Hippocampal formation (tissue), 2 donors: ENCODE measurements at places on chromosomes 11 and 22.

DNA sequence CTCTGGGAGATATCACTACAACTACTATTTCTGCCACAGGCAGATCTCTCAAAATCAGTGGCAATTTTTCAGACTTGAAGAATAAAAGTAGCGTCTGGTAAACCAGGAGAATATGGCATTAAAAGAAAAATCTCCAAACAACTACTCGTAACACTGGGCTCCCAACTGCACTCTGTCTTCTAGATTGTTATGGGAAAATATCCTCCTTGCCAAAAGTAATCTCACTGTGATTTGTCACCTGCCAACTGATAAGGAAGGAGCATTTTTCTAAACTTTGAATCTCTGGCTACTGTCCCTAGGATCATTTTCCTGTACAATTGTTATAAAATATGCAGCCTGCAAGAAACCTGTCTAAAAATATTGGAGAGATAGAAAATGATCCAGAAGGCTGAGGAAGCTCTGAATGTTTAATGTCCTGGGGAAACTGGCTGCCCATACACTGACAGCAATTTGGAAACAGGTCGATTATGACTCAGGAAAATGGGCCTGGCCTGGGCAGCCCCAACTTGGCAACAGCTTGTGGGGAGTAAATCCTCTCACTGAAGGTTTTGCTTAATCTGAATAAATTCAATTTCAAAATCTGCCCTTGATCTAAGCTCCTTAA, 90.5 kb upstream of the DBX1 start:
- no peak for DNase-seq

DNA sequence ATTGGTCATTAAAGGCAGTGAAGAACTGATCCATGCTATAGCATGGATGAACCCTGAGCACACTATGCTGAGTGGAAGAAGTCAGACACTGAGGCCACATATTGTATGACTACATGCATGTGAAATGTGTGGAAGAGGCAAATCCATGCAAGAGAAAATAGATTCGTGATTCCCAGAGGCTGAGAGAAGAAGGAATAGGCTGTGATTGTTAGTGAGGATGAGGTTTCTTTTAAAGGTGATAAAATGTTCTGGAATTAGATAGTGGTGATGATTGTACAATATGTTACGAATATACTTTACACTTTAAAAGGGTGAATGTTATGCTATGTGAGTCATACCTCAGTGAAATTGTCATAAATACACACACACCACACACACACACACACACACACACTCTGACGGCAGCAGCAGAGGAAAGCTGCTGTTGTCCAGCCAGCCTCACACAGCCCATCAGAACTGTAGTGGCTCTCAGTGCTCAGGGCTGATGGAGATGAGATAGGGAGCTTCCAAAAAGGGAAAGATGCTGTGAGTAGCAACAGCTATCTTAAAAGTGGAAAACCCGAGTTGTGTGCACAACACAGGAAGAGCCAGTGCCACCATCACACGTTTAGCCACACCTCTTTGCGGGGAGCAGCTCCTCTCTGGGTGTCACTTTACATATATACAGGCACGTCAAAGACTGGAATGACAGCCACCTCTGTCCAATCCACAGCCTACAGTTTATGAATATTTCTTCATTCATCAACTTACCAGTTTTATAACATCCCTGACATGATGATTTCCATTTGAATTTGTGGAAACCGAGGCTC, 153.0 kb downstream of the SPATA19 start:
- DNase-seq, result no peak

GRCh38 chr22:45918459-45919370, 58.2 kb downstream of the WNT7B start:
- DNase-seq, result no peak

DNA sequence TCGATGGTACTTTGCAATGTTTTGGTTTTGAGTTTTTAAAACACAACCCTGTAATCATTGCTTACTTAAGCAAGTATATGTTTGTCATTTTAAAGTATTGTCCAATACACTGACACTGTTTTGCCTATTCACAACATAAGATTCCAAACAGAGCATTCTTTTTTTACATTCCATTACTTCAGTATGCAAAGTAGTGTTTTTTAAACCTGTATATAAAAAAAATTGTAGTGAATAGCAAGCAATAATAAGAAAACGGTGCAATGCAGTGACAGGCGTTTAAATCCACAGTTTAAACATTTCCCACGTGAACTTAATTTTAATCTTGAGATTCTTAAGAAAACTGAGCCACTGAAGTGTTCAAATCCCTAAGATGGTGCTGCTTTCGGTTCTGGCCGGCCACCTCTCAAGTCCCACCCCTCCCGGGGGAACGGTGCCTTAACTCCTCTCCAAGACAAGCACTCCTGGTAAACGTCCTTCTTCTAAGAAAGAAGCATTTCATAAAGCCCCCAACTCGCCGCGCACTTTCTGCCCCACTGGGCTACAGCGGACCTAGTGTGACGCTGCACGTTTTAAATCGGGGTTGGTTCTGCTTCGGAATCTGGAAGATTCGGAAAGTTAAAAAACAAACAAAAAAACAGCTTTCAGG, 2.9 kb downstream of the PGR start:
- no peak for DNase-seq

DNA sequence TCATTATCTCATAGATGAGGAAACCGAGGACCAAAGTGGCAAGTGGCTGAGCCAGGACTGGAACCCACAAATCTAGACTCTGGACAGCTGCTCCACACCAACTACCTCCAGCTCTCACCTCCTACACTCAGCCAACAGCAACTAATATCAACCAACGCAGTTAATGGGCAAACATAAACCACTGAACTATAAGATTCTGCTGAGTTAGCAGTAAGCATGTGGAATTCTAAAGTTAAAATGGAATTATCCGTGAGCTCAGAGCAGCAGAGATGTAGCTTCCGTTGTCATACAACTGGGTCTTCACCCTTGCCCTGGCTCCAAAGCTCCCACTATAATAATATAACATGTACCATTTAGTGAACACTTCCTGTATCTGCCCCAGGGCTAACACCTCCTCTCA, 27.1 kb downstream of the FAM227A start:
- DNase-seq, result no peak

GRCh38 chr11:78203184-78203583, 14.5 kb downstream of the USP35 start:
- no peak for DNase-seq

- no peak for DNase-seq
Observed at GRCh38 chr11:134071766-134072402, 3.0 kb downstream of the JAM3 start.

DNA sequence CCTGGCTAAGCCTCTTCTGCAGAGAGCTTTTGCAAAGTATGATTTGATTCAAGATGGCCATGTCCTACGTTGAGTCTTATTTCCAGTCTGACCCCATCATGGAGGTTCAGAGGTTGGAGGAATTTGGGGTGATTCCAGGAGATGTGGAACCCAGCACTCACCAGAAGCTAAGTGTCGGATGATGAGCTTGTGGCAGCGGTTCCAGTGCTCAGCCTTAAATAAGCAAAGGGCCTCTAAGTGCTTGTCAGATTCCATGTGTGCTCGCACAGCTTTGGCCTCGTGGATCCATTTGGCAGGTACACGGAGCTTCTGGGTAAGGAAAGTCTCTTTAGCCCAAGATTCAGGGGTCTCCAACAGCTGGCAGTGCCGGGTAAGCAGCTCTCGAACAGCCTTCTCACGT, 11.9 kb upstream of the CHRNA10 start:
- DNase-seq, result no peak

DNA sequence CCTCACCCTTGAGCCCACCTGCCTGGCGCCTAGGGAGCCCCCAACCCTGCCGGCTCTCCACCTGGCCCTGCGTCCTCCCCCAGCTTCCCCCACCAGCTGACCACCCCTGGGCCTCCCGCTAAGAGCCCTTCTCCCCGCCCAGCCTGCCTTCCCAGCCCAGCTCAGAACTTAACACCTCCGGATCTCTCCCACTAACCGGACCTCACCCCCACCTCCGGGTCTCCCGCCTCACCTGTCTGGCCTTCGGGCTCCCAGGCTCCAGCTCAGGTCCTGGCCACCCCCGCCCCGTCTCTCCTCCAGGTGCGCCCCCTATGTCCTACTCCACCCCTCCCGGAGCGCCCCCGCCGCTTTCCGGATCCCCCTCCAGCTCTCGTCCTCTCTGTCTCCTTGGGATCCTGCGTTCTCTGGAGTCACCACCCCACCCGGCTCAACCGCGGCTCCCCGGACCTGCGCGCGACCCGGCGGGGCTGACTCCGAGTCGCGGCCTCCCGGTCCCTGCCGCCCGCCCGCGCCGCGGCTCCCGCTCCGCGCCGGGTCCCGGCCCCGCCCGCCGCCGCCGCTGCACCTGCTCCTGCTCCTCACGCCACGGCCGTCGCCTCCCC, at the start of gene KCNJ11:
Gene KCNJ11 (minus strand): TSS at position 51 of the 602 bp plus-strand sequence. CDS start 568 bp downstream, outside the sequence.
- DNase-seq, result no peak

GRCh38 chr11:126140926-126141280, 70.5 kb downstream of the RPUSD4 start:
- DNase-seq, result no peak

DNA sequence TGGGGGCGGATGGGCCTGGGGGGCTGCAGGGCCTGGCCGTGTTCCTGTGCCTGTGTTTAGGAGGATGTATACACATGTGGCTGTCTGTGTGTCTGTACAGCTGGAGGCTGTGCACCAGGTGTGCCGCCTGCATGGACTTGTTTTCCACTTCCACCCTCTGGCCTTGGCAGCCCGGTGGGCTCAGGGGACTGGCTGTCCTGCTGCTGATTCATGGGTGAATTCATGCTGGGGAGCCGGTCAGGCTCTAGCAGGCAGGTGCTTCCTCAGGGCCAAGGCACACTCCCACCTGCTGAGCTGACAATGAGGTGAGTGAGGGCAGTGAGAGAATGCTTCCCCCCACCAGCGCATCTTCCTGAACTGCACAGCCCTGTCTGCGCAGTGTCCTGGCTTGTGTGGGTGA, 88.4 kb downstream of the CCDC81 start:
- no peak for DNase-seq

DNA sequence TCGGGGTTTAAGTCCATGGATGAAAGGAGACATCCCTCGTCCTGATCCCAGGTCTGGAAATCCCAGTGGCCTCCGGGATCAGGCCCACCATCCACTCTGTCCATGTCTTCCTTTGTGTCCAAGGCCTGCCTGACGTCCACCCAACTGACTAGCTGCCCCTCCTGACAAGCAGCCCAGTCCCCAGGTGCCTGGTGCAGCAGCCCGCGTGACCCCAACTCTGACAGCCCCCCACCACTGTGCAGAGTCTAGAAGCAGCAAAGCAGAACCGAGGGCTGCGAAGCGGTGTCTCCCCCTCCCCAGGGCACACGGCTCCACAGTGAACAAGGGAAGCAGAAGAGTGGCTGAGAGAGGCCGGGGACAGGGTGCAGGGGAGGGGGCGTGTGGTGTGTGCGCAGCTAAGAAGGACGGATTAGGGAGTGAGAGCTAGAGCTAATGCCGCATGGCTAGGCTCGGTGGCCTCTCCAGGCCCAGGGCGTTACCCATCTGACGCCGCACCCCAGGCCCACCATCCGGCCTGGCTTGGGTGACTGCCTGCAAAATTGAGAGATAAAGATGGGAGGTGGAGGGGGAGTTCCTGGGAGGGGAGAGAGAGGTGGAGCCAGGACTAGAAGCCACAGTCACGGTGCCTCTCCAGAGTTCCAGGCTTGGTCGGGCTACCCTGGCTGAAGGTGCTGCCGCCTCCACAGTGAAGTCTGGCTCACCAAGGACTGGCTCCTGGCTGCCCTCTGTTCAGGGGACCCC, 16.6 kb upstream of the BAIAP2L2 start:
- no peak for DNase-seq

- no peak for DNase-seq
Observed at GRCh38 chr22:35967046-35967397, 61.6 kb downstream of the RBFOX2 start.

DNA sequence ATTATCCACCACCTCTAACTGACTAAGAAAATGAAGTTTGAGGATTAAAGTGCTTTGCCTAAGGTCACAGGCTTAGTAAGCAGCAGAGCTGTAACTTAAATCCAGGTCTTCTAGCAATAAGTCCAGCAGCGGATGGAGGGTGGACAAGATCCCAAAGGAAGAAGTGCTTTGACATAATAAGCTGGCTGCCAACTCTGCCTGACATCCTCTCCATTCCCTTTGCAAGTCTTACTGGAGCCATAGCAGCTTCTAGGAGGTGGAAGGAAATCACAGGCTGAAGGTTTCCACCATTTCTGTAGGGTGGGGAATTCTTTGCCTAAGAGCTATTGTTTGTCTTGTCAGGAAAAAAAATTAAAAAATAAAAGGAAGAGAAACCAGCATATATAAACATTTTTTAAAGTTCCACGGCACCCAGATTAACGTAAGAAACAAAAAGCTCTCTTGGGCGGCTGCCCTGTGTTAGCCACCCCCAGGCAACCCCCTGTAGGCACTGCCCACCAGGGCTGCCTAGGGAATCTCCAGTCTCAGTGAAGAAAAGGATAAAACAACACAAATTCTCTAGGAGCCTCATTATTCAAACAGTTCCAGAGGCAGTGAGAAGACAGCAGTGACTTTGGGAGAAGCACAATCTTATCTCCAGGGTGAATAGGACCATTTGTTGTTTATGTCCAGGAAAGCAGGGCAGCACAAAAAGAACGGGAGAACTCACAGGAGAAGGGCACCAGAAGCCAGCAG, 380.8 kb upstream of the CADM1 start:
- no peak for DNase-seq

DNA sequence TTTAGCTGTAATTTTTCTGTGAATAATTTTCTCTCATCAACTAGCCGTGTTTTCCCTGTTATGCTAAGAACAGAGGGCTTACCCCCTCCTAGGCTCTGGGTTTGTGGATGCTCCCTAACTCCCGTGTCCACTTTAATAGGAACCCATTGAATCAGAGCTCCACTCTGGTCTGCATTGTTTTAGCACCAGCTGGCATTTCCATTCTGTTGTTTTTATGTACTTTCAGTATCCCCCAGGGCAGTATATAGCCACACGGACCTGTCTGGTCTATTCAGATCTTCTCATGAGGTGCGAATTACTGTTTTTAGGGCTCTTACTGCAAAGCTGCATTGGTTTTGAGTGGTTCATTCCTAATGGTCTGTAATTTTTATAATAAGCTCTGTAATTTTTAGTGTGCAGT, 16.0 kb downstream of the POLD3 start:
- no peak for DNase-seq

DNA sequence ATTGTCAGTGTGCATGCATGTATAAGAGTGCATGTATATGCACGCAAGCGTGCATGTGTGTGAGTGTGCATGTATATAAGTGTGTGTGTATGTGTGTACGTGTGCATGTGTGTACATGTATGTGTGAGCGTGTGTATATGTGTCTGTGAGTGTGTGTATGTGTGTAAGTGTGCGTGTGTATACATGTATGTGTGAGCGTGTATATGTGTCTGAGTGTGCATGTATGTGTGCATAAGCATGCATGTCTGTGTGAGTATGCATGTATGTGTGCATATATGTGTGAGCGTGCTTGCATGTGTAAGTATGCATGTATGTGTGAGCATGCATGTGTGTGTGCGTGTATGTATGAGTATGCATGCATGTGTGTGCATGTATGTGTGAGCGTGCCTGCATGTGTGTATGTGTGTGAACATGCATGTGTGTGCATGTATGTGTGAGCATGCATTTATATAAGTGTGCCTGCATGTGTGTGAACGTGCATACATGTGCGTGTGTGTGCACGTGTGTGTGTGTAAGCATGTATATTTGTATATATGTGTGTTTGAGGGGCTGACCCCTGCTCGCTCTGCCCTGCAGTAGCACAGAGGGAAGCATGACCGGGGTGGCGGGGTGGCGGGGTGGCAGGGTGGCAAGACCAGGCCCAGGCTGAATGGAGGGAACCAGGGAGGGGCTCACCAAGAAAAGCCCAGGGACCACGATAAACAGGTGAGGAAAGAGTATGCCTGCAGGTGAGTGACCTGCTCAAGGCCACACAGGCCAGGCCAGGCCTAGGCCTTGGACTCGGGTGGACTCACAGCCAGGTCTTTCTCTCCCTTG, 26.3 kb downstream of the CYTH4 start:
- DNase-seq, result no peak

- no peak for DNase-seq
Observed at GRCh38 chr11:111460856-111461255, 51.3 kb downstream of the BTG4 start.
